Stimulated activated CD8-positive, alpha-beta memory T cell treated with anti-CD3 and anti-CD28 coated beads, Interleukin-4, amount 100 ng/mL, for 1 hour (primary cell): ENCODE measurements at places on chromosomes 11 and 22.

GRCh38 chr11:47511917-47512316, 41.0 kb downstream of the CELF1 start:
- DNase-seq: no peak

GRCh38 chr11:61715867-61716266, 35.7 kb downstream of the DAGLA start:
- no peak for DNase-seq

- DNase-seq: no peak
These were observed 15.9 kb downstream of the CBLIF start for GRCh38 chr11:59829358-59829757.

DNA sequence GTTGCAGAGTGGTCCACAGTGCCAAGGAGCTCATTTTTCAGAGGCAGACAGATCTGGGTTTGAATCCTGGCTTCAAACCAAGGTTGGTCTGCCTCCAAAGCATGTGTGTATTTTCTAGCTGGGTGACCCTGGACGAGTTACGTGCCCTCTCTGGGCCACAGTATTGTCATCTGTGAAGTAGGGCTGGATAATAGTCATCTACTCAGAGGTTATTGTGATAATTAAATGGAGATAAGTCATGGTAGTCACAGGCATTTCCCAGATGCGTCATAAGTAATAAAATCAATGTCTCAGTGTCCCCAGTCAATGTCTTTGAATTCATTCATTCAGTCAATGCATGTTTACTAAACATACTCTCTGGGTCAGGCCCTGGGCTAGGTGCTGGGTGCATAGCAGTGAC, 8.6 kb downstream of the OMP start:
- DNase-seq: no peak

DNA sequence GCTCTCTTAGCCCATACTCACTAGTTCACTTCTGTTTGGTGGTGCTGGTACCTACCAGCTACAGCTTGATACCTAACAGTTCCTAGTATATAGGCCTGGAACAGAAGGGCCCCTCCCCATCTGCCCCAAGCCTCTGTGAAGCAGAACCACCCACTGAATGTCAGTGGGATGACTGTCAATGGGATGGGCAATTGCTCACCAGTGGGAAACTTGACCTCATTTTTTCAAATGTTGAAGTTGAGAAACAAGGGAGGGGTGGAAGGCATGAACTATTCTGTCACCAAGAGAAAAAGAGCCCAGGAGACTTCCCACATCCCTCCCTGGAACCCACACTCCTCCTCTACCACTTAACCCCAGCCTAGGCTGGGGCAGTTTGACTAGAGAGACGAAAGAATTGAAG, at the start of gene NLRP10:
TSS of gene NLRP10 (minus strand) at position 62 of the 400 bp plus-strand sequence. CDS start 1,952 bp downstream, outside the sequence.
- no peak for DNase-seq

DNA sequence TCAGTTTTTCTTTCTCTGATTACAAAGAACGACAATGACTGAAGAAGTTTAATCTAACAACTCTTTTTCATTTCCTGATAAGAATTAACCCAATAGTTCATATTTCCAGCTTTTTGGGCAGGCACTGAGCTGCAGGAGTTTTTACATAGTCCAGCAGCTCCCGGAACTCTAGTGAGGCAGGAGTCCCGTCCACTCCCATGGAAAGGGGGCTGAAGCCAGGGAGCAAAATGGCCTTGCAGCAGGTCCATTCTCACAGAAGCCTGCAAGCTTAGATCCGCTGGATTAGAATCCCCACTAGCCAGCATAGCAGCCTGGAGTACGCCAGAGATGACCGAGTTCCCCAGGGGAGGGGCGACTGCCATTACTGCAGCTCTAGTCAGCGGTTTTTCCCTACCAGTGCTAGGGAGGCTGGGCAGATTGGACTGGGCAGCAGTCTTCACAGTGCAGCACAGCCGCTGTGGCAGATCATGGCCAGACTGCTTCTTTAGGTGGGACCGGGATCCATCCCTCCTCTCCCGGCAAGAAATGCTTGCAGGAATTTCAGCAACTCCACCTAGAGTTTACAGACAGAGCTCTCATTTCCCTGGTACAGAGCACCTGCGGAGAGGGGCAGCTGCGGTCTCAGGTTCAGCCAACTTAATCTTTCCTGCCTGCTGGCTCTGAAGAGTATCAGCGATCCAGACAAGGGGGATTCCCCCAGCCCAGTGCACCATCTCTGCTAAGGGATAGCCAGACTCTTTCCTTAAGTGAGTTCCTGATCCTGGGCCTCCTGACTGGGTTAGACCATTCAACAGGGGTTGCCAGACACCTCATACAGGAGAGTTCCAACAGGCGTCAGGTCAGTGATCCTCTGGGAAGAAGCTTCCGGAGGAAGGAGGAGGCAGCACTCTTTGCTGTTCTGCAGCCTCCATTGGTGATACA, 742 bp upstream of the CASP4 start:
- DNase-seq: no peak

DNA sequence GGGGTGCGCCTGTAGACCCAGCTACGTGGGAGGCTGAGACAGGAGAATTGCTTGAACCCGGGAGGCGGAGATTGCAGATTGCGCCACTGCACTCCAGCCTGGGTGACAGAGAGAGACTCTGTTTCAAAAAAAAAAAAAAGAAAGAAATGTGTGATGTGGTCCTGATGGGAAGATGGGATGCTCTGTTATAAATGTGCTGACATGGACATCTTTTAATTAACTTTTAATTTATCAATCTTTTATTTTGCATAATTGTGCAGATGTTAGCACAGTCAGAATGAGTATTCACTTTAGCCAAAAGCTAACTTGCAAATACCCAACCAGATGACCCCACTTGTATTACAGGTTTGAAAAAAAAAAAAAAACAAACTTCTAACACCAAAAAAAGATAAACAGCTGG, 23.8 kb upstream of the USP47 start:
- DNase-seq: no peak

GRCh38 chr11:117420143-117420485, 92.5 kb downstream of the CEP164 start:
- DNase-seq: no peak

- no peak for DNase-seq
These were observed 1.2 kb downstream of the ACAD8 start for GRCh38 chr11:134254433-134255183.

DNA sequence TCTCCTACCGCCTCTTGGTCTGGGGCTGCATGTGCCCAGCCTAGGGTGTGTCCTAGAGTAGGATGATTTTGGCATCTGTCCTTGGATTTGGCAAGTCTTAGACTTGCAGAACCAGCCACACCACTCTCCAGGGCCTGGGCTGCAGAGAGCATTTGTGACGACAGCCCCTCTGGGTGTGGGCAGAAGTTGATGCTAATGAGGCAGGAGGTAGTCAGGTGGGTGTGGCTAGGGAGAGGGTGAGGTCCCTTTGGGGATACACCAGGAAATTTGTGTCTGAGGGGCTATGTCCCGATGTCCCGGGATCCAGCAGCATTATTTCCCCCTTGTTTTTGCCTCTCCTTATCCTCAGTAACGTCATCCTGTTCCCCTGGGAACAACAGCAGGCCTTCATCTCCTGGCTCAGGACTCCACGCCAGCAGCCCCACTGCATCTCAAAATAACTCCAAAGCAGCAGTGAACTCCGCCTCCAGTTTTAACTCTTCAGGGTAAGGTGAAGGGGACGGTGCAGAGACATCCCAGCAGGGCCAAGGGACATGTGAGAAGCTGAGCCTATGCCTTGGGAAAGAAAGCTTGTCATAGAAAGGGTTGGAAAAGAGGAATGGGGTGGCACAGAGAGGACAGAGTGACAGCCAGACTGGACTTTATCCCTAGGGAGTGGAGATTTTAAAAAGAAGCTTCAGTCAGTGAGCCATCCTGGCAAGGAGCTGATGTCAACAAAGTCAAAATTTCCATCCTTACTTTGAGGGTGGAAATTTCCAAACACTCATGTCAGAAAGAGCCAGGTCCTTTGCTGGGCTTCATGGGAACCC, 8.0 kb upstream of the TLCD5 start:
- DNase-seq: no peak

DNA sequence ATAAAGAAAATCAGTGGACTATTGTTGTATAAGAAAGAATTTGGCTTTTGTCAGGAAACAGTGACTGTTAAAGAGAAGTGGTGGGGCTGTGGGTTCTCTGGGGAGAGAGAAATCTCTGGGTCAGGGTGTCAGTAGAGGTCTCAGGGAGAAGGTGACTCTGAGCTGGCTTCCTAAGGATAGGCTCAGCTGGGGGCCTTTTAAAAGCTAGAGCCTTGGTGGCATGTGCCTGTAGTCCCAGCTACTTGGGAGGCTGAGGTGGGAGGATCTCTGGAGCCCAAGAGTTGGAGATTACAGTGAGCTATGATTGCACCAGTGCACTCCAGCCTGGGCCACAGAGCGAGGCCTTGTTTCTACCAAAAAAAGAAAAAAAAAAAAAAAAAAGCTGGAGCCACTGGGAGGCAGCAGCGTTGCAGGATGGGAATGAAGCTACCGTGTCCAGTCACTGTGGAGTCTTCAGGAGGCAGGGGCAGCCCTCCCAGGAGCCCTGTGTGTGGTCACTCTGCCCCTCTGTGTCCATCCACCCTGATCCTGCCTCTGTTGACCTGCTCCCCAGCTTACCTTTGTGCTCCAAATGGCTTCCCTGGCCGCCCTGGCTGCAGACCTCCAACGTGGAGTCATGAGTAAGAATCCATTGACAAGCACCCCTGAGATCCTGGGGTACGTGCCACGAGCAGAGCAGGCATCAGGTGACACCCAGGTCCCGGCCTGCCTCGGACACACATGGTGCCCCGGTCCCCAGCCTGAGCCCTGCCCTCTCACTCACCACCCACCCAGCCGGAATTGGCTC, 5.4 kb upstream of the MIF start:
- no peak for DNase-seq

DNA sequence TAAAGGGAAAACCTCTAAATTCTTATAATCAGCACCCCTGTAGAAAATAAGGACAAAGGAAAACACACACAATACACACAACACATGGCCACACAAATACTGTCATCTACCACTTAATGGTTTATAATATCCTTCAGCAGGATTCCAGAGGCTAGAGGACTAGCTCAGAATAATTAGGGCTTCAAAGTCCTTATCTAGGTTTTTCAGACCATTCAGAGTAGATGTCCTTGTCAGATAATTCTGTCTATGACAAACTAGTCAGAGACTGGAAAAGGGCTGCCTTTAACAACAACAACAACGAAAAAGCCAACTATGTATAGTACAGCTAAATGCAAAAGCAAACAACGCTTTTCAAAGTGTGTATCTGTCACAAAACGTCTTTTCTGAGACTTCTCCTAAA, 456.5 kb upstream of the CNTN5 start:
- no peak for DNase-seq

DNA sequence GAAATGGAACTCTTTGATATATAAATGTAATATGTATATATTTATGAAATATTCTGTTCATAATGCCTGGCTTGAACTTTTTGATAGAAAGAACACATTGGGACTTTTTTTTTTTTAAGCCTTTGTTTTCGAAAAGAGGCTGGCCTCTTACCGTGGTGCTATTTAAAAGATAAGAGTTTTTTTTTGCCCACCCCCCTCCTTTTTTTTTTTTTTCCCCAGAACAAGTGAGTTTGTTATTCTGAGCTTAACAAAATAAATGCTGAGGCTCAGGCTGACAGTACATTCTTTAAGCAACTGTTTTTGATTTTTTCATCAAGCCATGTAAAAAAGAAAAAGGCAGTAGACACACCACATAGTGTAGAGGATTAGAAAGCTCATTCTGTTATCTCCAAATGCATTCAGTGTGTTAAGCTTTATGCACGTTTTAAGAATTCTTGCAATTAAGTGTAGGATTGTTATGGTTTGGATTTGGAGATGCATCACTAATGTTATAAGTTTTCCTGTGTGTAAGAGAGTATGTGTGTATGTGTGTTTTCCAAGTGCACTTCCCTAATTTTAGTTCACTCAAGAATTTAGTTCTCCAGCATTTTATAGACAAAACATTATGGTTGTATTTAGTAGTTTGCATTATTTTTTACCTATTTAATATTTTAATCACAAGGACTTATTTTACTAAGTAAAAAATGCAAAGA, 12.0 kb downstream of the PDHX start:
- DNase-seq: no peak
